ENCODE measurements at places on chromosomes 7 and 10.

GRCh38 chr10:107706096-107706725 is 541.7 kb upstream of the SORCS1 start:
- DNase-seq, result no peak

DNA sequence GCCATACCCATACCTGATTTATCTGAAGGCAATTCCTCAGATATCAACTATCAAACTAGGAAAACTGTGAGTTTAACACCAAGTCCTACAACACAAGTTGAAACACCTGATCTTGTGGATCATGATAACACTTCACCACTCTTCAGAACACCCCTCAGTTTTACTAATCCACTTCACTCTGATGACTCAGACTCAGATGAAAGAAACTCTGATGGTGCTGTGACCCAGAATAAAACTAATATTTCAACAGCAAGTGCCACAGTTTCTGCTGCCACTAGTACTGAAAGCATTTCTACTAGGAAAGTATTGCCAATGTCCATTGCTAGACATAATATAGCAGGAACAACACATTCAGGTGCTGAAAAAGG is 69.0 kb upstream of the RSBN1L start:
- no peak for DNase-seq

DNA sequence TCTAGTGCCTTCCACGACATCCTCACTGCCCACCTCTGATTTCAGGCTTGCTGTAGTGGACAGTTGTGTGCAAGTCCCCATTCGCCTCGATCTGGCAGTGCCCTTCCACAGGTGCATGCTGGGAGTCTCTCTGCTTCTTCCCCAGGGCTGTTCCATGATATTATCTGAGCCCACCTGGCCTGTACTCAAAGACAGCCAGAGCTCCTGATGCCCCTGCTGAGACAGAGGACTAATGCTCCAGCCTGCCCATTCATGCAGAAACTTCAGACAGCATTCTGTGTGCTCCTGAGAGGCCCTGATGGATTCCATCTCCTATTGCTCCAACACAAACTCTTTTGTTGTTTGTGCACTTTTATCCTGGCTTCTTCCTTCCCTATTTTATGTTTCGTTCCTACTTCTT is 164.8 kb upstream of the PRSS58 start:
- DNase-seq, result no peak

- DNase-seq, result no peak
Measured at GRCh38 chr7:81833401-81833800, 63.6 kb upstream of the HGF start.

DNA sequence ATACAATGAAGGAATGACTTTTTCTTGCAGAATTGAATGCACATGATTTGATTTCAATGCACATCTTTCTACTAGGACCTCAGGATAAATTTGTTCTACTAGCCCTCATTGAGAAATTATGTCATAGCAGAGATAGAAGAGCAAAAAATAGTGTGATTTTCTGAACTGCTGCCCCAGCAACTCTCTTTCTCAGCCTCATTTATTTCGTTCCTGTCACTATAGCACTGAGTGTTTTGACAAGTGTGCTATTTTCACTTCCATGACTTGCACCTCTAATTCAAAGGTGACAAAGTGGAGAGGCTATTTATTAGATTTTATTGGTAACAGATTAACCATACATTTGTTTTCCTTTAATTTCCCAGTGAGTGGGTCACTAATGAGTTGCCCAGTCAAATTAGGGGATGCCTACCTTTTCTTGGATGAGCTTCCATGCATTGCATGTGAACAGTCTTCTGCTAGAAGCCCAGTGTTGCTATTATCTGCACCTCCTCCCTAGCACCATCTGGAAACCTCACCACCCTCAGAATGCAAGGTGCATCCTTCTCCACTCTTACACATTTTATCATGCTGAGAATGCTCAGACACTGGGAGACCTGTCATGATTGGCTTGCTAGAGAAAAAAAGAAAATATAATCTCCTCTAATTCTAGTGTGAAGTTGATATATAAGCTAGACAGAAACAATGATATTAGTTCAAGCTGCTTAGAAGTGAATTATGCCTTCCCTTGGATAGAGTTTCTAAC is 119.6 kb upstream of the CTTNBP2 start:
- no peak for DNase-seq

GRCh38 chr7:41161041-41161587 is 541.8 kb downstream of the INHBA start:
- DNase-seq, result no peak

DNA sequence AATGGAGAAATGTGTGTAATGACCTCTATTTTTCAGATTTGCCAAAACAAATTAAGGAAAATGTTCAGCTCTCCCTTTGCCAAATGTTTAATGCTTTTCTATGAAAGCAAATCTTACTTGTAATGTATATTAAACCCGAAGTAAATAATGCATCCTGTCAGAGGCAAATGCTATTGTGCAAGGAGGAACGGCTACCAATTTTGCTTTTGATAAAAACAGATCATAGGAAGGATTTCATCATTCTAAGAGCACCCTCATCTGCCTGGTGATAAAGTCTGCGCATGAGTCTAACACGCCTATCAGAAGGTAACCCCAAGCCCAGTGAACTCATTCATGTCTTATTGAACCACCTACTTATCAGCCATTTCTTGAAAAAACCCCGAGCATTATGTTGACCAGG is 412.4 kb upstream of the MKI67 start:
- DNase-seq, result no peak

DNA sequence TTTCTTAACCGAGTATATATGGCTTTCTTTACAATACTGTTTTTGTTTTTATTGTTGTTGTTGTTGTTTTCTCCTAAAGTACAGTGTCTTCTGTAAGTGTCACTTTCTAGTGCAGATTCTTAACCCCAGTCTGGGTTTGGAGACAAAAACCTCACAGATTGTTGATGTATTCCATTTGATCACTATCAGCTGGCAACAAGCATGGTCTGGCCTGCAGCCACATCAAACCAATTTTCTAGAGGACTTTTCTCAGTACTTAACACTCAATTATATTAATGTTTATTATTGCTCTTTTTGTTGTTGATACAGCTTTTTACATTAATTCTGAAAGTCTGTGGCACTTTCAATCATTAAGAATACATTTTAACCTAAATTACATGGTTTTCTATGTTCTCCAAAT is 17.1 kb downstream of the LRRN3 start:
- DNase-seq, result no peak

DNA sequence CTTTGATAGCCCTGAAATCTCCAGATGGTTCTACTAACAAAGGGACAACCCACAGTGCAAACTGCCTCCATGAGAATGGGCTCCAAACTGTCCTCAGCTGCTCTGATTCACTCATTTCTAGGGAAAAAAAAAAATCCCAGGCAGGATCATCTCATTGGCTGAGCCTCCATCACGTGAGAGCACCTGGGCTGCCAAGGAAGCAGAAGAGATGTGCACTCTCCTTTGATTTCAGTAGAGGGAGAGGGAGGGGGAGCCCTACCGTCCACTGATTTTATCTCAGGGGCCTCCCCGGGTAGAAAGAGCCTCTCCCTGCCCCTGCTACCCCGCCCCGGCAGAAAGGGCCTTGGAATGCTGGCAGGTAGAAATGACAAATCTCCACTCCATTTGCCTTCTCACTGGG is 725.4 kb downstream of the PHTF2 start:
- no peak for DNase-seq

GRCh38 chr7:155212301-155213015 is 85.2 kb upstream of the INSIG1 start:
- DNase-seq, result no peak

GRCh38 chr10:29951441-29951931 is 107.9 kb downstream of the JCAD start:
- no peak for DNase-seq

GRCh38 chr7:12481722-12482121 is 78.1 kb upstream of the VWDE start:
- DNase-seq, result no peak

DNA sequence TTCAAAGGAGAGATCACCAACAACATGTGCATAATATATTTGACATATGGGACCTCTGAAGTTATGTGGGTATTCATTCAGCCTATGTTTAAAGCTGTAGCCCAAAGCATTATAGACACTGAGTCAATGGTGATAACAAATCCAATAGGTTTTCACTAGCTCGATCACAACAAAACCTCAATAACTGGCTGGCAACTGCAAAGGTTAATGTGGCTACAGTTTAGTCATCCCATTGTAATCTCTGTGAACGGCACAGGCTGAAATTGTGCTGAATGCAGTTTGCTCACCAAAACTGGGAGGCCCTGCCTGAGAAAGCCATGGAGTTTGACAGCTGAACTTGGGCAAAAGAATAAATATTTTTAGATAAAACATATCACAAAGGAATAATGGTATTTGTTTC is 152.4 kb upstream of the ADO start:
- no peak for DNase-seq

DNA sequence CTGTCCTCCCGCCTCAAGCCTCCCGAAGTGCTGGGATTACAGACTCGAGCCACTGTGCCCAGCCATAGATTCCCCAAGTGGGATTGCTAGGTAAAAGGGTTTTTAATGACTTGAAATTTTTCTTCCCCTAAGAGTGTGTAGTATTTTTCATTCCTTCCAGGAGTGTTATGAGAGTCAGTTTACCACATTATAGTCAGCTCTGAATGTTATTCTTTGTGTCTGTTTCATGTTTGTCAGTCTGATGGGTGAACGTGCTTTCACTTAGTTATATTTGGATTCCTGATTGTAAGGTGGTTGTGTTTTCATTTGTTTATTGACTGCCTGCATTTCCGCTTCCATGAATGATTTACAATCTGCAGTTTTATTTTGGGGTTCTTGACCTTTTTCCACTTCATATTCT is 6.3 kb downstream of the ZNF212 start:
- DNase-seq, result no peak

DNA sequence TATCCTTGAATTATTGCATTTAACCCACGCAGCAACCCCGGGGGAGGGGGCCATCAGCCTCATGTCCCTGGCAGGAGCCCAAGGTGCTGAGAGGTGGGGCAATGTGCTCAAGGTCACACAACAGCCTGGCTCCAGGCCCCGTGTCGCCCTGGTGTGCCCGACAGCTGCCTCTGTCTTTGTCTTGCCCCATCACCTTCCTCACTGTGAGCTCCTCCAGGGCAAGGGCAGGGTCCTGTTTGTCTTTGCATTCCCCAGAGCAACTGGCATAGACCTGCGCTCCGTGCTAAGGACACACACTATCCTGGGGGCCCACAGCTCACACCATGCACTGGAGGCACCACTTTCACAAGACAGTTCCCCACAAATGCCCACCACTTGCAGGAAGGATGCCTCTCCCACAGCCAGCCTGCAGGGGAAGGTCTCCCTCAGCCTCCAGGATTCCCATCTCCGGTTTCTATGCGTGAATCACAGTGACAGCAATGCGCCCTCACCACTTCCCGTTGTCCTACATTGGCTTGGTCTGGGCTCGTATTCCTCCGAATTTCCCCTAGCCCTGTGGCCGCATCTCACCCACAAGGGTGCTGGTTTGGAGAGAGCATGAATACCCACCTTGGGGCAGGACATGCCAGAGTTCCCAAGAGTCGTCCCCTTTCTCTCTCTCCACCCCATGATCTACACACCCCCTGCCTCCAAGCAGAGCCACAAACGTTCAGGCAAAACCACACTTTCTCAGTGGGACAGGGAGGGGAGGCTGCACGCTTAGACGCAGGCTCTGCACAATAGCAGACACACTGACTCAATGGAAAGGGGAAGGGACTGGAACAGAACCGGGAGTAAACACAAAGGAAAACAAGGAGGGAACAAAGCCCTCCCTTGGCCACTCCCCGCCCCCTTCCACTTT is 10.3 kb downstream of the ITPRIP start:
- no peak for DNase-seq

GRCh38 chr7:151374139-151374538 is 32.5 kb downstream of the NUB1 start:
- no peak for DNase-seq

- DNase-seq, result peak; percentile 43
Measured at GRCh38 chr10:130430852-130431704, 294.9 kb downstream of the GLRX3 start.

- no peak for DNase-seq
Measured at GRCh38 chr7:124257638-124258308, 224.9 kb upstream of the TMEM229A start.

- DNase-seq, result no peak
Measured at GRCh38 chr7:145009876-145010275, 174.0 kb upstream of the TPK1 start.

GRCh38 chr10:63099734-63100133 is 33.4 kb upstream of the NRBF2 start:
- DNase-seq, result no peak

- no peak for DNase-seq
Measured at GRCh38 chr7:135537905-135538304, 19.8 kb upstream of the NUP205 start.

DNA sequence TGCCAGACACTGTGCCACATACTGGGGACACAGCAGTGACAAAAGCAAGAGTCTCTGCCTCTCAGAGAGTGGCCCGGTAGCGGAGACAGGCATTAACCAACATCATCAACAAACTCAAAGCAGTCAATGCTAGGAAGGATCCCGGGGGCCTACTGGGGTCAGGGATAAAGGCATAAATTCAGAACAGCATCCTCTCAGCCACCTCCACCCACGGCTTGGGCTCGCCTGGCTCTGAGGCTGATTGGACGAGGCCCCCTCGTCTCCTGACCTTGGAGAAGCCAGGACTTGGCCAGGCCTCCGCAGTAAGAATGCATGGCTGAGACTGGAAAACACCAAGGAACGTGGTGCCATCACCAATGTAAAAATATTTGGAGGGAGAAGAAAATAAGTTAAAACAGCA is 102.1 kb downstream of the ARHGAP22 start:
- peak; percentile 46 for DNase-seq

DNA sequence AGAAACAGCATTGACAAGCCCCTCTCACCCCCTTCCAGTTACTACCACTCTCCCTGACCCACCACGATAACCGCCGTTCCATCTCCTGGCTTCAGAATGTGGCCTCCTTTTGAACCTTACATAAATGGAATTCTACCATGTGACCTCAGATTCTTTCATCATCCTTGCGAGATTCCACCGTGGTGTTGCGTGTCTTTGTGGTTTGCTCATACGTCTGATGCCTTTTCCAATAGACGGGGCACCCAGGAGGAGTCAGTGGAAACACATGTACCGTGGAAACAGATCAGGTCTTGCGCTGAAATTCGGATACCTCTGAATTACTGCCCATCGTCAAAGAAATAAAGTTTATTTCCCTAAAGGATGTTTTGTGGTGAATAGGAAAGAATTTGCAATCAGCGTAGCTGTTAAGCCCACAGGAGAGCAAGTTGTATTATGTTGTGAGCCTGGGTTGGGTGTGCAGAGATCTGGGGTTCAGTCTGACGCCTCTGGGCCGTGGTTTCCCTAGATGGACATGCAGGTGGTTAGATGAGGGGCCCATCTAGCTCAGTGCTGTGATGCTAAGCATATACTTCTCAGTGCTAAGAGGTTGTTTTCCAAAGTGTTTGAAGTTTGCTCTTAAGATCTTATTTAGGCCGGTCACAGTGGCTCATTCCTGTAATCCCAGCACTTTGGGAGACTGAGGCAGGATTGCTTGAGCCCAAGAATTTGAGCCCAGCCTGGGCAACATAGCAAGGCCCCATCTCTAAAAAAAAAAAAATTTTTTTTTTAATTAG is 29.1 kb downstream of the GTF2IRD1 start:
- no peak for DNase-seq

- DNase-seq, result peak; percentile 43
Measured at GRCh38 chr10:44340557-44340956, 44.3 kb downstream of the CXCL12 start.

Data from coronary artery (tissue), 2 donors.